AG09309 (cell line): ENCODE measurements at places on chromosomes 4 and X.

DNA sequence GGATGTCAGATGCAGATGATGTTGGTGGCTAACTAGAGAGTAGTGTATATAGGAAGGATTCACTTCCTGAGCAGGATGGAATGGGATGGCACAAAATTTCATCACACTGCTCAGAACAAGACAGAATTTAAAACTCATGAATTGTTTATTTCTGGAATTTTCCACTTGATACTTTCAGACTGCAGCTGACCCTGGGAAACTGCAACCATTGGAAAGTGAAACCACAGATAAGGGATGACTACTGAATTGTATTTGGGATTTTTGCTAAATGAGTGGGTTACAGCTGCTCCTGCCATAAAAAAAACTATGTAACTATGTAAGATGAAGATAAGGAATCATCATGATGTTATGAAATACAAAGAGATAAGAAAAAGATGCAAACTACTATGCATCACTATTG lies 51.4 kb downstream of the NPY5R start:
- DNase-seq = no peak

DNA sequence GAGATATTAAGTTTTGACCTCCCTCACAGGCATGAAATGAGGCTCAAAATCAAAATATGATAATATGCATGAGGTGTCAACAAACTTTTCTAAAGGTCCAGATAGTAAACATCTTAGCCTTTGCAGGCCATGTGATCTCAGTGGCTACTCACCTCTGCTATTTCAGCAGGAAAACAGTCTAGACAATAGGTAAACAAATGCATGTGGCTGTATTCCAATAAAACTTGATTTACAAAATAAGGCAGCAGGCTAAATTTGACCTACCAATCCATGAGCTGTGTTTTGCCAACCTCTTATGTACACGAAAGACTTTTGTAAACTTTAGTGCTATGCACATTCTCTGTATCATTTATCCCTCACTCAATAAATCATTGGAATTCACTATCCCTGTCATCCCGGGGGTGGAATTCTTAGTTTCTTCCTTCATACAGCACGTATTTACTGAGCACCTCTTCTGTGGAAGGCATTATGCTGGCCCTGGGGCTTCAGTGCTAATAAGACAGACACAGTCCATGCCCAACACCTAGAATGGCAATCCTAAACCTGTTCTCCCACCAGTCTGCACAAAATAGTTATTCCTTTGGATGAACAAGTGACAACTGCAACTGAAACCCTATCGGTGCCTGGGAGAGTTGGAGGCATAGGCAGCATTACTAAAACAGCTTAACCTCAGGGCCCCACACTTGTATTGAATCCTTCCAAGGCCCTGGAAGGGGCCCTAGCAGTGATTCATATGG lies 19.9 kb downstream of the MAGEB17 start:
- no peak for DNase-seq

GRCh38 chr4:79207281-79207680 lies 118.6 kb downstream of the NAA11 start:
- DNase-seq = no peak

- no peak for DNase-seq
Measured at GRCh38 chr4:24104158-24104565, 214.3 kb upstream of the PPARGC1A start.

GRCh38 chrX:141652286-141652685 lies 46.3 kb downstream of the SPANXD start:
- DNase-seq = no peak

DNA sequence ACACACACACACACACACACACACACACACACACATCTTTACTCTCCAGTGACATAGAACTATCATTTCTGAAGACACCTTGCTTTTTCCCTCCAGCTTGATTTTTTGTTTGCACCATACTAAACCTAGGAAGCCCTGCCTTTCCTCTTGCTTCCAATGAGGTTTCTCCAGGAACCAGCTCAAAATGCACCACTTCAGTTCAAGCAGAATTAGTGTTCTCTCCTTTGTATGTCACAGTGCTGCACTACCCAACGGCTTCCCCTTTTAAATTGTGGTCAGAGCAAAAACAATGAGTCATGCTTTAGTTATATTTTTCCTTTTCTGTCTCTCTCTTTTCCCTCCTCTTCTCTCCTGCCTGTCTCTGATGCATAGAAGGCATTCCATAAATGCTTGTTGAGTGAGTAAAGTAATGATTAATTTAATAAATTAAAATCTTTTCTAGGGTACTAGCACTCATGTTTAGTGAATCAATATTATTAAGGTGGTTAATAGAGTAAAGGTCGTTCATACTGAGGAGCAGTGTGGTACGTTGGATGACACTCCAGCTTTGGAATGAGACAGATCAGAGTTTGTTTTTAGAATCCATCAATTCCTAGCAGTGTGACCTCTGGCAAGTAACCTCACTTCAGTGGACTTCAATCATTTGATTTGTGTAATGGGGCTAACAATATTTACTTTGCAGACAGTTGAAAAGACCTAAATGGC lies 5.9 kb downstream of the RTL3 start:
- peak; percentile 31 for DNase-seq

- DNase-seq = no peak
Measured at GRCh38 chr4:185672618-185673017, 137.3 kb upstream of the PDLIM3 start.

GRCh38 chr4:135411251-135411650 lies 1209.7 kb upstream of the PABPC4L start:
- DNase-seq = no peak

GRCh38 chr4:146640021-146640464 lies 1.4 kb downstream of the POU4F2 start:
- no peak for DNase-seq

DNA sequence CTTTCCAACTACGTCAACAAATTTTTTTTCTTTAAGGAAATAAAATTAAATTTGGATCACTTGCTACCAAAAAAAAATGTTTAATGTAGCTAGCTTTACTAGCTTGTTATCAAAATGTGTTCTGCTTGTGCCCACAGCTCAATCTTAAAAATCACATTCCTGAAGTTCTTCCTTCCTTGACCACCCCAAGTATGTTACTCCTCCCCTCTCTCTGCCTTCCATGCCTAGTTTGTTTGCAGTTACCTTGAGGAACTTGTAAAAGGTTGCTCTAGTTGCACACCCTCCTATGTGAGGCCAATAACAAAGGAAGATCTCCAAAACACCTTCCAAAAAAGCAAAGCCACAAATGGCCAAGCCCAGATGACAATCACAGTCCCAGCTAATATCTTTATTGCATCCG lies 19.6 kb upstream of the TMEM184C start:
- no peak for DNase-seq

- DNase-seq = no peak
Measured at GRCh38 chrX:12896935-12897334, 9.5 kb upstream of the TLR8 start.

DNA sequence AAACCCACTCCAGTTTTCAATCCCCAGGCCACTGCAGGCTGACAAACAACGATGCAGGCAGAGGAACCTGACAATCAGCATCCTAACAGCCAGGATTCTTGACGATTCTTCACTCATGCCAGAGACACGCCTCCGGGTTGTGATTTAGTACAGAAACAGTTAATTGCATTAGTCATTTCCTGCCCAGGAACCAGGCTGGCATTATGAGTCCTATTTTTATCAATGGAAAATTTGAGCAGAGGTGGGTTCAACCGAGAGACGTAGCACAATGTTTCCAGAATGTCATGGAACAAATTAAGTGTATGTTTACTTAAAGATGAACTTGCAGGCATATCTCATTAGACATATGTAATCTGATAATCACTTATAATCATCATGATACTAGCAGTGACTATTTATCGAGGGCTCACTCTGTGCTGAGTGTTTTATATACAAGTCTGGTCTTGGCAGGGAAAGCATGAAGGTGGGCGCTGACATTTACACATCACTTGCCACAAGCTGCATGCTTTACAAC lies 159.7 kb downstream of the NSUN7 start:
- DNase-seq = peak; percentile 57

GRCh38 chrX:12949205-12949926 lies 25.5 kb upstream of the TMSB4X start:
- DNase-seq = peak; percentile 51

DNA sequence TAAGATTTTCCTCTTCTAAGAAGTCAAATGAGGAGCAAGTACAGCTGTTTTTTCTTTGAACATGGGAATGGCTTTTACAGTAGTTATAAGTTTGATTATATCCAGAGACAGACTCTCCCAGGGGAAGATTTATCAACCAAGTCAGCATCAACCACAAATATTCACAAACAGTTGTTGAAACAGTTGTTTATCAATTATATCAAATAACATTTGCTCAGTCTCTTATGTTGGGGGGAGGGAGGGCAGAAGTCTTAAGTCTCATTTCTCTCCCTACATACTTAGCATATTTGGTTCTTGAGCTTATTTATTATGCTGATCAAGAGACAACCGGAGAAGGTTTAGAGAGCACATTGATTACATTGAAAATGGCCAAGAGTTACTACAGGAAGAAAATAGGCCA lies 110.1 kb downstream of the FBXO8 start:
- DNase-seq = no peak

DNA sequence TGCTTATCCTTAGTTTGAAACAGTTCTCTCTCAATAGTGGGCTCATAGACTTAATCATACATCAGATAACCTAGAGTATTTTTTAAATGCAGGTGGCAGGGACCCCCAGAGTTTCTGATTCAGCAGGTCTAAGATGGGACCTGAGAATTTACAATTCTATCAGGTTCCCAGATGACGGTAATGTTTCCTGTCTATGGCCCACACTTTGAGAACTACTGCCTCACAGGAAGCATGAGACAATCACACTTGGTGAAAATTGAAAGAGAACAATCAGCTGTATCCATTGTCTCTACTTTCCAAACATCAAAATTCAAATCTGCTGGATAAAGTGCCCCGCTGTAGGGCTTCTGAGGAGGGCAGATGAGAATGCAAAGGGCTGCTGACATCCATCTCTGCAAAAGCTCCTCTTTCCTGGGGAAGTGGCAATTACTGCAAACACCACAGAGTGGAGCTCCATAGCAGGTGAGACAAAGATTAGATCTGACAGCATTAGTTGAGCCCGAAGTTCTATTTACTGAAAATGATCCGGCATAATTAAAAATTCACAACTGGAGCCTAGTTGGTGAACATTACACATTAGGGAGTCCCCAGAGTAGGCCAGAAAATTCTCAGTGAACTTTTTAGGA lies 187.8 kb upstream of the MBNL3 start:
- no peak for DNase-seq

GRCh38 chr4:168151327-168151726 lies 59.0 kb downstream of the ANXA10 start:
- no peak for DNase-seq

GRCh38 chr4:138775489-138775888 lies 240.1 kb upstream of the NOCT start:
- no peak for DNase-seq

- DNase-seq = no peak
Measured at GRCh38 chrX:118975831-118976598, 1.6 kb downstream of the LONRF3 start.

GRCh38 chr4:80307774-80308465 lies 27.6 kb upstream of the CFAP299 start:
- peak; percentile 28 for DNase-seq

GRCh38 chr4:180832073-180832472 lies 1411.1 kb upstream of the TENM3 start:
- no peak for DNase-seq

DNA sequence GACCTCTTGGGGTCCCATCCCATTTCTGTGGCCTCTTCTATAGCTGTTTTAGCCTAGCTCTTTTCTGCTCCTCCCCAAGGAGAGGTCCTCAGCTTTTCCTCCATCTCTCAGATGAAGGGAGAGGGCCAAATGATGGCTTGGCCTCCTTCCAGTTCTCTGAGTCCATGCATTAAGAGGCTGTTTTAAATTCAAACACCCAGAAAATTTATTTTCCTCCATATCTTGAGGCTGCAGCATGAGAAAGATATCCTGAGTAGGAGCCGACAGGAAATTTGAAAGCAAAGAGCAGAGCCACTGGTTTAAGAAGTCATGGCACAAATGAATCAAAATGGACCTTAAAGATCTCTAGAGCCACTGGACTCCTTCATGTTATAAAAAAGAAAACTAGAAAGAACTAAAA lies 558.8 kb downstream of the MID1IP1 start:
- DNase-seq = no peak

DNA sequence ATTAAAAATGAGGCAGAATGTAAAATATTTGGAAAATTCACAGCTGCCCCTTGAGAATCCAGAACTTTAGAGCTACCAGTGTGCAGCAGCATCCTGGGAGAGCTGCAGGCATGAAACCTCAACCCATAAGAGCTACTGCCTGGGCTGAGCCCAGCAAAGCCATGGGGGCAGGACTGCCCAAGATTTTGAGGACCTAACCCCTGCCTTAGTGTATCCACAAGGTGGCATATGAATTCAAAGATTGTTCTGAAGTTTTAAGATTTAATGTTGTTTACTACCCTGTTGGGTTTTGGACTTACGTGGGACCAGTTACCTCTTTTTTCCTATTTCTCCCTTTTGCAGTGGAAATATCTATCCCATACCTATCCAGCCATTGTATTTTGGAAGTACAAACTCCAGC lies 26.4 kb downstream of the CASP6 start:
- DNase-seq = no peak

DNA sequence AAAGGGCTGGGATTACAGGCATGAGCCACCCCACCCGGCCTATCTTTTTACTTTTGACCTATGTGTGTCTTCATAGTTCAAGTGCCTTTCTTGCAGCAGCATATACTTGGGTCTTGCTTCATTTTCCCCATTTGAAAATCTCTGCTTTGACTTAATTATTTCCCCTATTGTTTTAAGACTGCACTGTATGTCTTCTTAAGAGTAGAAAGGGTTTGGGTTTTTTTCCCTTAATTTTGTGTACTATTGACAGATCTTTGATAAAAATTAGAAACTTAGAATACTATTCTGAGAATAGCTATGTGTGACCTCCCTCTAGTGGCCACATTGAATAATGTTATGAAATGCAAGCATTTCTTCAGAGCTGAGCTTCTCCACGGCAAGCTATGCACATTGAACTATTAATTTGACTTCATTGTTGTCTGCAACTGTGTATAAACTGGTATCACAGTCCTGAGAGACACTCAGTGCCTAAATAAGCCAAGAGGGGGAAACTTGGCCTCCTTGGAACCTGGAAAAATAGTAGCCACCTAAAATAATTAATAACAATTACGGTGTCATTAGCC lies 8.7 kb upstream of the SLC25A4 start:
- peak; percentile 10 for DNase-seq

DNA sequence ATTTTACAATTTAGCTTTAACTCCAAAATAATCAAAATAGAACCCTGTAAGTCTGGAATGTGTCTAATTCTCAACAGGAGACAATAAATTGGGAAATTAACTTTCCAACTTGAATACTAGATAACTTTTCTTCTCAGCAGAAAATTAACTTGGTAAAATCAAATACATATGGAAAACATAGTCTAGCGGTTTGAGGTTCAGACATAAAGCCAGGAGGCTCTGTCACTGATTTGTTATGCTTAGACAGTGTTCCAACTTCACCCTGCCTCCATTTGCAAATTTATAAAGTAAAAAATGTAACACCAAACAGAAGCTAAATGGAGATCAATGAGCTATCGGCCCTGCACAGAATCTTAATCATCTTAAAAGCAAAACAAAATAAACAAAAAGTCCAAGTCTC lies 46.3 kb downstream of the TBCK start:
- DNase-seq = no peak

- no peak for DNase-seq
Measured at GRCh38 chr4:60134099-60134498, 1066.0 kb upstream of the ADGRL3 start.

GRCh38 chr4:53322696-53323095 lies 43.2 kb downstream of the SCFD2 start:
- DNase-seq = no peak

GRCh38 chr4:31417040-31417439 lies 696.9 kb downstream of the PCDH7 start:
- no peak for DNase-seq
